ENCODE measurements at places on chromosomes 12 and 14.

- DNase-seq, result no peak
Observed at GRCh38 chr12:65902500-65902899, 78.2 kb downstream of the HMGA2 start.

DNA sequence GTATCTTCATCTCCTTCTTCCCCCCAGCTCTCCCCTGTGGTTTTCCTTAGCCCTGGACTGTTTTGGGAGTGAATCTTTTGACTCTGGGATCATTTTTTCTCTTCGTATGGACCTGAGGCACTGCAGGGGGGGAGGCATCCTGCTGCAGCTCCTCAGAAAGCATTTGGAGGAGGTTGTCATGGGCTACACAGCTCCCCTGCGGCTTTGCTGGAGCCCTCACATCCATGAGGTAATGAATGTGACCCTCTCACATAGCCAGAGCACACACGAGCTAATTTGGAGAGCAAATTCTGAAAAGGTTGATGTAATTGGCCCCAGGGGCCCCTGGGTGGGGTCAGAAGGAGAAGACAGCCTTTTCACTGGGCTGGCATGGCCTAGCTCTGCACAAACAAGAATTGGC is 110.9 kb downstream of the PAH start:
- no peak for DNase-seq

DNA sequence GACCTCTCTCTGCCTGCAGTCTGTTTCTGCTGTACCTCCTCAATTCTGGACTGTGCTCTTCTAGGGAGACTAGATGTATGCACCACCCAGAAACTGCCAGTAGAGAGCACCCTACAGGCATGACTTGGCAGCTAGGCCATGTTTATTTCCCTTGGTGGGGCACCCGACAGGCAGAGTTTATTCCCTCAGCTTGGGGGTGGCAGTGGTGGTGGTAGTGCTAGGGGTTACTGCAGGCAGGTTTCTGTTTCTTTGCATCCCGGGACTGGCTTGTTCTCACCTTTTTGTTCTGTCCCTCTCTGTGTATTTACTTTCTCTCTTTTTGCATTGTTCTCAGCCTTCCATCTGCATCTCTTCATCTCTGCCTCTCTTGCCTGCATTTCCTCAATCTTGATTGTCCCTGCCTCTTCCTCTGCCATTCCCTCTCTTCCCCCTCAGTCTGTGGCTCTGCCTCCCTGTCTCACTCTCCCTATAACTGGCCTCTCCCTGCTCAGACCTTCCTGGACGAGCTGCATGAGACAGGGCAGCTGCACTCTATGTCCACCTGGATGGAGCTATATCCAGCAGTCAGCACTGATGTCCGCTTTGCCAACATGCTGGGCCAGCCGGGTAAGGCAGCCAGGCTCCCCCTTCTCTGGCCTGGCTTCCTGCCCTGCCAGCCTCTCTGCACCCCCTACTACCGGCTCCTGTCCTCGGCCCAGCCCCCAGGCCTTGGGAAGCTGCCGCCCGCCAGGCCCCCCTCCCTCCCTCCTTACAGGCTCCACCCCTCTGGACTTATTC is 13.8 kb downstream of the PRPF40B start:
- peak; percentile 24 for DNase-seq

GRCh38 chr12:107254258-107254856 is 161.0 kb upstream of the CRY1 start:
- DNase-seq, result no peak

- DNase-seq, result no peak
Observed at GRCh38 chr14:67820428-67820971, 921 bp downstream of the RAD51B start.

- DNase-seq, result no peak
Observed at GRCh38 chr12:39138268-39138667, 232.9 kb upstream of the CPNE8 start.

- DNase-seq, result no peak
Observed at GRCh38 chr12:9143929-9144729, 28.4 kb upstream of the A2M start.

DNA sequence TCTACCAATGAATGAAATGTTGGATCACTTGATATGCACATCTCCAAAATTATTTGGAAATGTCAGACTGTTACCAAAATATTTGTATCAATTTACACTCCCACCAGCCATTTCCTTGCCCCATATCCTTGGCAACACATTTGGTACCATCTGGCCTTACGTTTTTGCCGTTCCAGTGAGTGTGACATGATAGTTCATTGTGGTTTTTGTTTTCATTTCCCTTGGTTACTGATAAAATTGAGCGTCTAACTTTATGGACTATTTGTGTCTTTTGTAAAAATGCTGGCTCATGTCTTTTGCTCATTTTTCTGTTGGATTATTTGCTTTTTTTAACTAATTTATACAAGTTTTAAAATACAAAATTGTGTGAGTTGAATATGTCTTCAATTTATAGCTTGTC is 11.0 kb downstream of the KLHDC1 start:
- DNase-seq, result no peak

DNA sequence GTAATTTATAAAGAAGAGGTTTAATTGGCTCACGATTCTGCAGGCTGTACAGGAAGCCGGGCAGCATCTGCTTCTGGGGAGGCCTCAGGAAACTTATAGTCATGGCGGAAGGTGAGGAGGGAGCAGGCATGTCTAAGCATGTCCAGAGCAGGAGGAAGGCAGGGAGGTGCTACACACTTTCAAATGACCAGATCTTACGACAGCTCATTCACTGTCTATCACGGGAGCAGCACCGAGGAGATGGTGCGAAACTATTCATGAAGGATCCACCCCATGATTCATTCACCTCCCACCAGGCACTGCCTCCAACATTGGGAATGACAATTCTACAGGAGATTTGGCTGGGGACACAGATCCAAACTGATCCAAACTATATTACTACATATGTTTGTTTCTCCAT is 10.0 kb downstream of the SFSWAP start:
- no peak for DNase-seq

DNA sequence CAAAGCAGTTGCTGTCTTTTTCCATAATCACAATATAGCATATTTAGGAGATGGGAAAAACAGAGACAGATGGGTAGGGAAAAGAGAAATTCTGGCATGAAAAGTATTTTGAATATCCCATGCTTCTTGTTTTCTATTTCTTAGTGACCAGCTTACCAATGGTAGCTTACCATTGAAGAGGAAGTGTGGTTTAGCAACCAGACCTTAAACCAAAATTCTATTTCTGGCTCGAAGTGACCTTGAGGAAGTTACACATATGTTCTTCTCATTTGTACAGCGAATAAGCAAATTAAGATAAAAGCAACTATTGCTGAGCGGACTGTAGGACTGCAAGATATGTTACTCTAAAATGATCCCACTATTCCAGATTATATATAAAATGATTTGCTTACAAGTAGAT is 82.9 kb downstream of the FGD4 start:
- no peak for DNase-seq

DNA sequence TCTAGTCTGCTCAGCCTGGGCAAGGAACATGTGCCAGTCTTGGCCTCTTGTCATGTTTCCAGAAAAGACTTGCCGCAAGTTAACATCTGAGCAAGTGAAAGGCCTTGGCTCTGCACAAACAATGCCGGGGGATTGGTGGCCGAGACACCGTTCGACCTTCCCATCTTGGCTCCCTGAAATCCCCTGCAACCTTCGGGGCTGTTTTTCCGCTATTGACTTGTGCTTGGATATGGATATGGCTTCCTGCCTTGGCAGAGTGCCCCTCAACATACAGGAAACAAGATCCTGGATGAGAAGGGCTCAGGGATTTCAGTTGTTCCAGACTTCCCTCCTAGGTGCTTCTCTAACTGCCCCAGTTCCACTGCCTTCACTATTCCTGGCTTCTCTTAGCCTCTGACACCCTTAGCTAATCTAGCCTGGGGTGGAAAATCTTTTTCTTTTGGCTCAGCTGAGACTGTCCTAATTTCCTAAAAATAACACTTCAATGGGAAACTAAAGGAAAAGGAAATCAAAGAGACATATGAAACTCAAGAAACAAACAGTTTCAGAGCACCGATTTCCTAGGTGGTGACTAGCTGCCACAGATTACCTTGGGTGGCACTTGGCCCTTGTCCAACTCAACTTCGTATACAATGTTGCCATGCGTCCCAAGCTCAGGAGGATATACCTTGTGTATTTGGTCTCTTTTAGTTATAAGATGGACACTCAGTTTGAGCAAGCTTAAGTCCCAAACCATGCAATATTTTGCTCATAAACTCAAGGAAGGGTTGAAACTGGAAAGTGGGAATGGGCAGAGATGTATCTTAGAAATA is 33.9 kb downstream of the RDH12 start:
- no peak for DNase-seq

- DNase-seq, result no peak
Observed at GRCh38 chr14:53064475-53064874, 88.6 kb downstream of the DDHD1 start.

GRCh38 chr12:52227606-52228166 is 5.4 kb upstream of the KRT7 start:
- DNase-seq, result no peak

GRCh38 chr12:79482921-79483320 is 207.8 kb downstream of the PAWR start:
- DNase-seq, result no peak

- no peak for DNase-seq
Observed at GRCh38 chr12:28104903-28105864, 85.1 kb upstream of the CCDC91 start.

DNA sequence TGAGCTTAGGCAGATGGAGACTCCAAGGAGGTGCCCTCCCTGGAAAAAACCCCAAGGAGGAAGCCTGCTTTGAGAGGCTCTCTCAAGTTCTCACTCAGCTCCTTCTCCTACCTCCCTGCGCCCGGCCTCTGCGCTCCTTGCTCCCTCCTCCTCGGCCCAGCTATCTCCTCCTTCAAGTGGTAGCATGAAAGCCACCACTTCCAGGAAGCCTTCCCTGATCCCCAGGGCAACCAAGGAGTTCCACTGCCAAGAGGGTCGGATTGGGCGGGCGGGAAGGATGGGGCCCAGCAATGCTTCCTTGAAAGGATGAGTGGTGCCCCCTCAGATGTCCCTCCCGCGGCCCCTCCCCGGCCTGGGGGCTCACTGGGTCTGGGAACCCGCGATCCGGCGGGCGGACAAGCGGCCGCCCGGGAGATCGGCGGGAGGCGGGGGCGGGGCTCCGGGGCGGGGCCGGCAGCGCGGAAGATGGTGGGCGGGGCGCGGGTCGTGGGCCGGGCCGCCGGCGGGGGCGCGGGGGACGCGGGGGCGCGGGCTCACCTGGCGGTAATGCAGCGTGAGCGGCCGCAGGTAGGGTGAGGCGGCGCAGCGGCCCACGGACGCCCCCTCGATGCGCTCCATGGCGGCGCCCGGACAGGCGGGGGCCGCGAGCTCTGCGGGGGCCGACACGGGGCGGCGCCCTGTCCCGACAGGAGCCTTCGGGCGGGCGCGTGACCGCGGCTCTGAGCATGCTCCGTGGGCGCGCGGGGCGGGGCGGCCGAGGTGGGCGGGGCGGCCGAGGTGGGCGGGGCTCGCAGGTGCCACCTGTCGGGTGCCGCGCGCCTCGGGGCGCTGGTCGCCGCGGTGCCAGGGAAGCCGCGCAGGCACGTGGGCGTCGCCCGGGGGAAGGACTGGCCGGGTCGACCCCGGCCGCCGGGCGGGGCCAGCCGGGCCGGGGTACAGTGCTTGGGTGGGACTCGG is at the start of gene NUDT14:
Gene NUDT14 (minus strand): TSS at position 721 of the 957 bp plus-strand sequence. CDS start 103 bp downstream, at position 618.
- peak; percentile 74 for DNase-seq

DNA sequence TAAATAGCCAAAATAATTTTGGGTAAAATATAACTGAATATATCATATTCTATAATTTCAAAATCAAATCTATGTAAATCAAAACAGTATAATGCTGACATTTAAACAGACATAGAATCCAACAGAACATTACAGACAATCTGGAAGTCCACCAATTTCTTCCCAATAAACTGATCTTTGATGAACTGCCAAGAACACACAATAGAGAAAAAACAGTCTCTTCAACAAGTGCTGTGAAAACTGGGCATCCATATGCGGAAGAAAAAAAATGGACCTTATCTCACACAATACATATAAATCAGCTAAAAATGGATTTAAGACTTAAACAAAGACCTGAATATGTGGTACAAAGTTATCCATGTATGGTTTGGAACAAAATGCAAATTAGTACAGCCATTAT is 1022.7 kb downstream of the TMEM121 start:
- no peak for DNase-seq

DNA sequence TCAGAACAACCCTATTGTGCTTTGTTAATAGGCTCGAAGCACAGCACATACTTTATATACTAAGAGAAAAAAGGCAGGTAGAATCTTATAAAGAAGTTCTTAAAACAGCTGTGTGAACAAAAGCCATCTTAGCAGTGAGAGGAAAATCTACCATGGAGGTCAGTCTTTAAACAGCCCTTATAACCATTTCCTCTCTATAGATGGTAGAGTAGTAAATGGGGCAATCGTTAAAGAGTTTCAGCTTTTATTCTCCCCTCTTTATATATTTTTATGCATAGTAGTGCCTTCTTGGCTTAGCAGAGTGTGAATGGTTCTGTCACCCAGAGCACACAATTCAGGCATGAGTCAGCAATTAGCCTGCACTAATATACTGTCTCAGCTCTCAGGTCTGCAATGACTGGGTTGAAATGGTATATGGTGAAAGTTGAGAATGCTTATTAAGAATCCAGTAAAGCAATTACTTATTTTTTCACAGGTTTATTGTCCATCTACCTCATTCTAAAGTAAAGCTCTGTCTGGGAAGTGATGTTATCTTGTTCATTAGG is 305.0 kb downstream of the NELL2 start:
- DNase-seq, result no peak

GRCh38 chr14:90759370-90760077 is 56.7 kb downstream of the TTC7B start:
- DNase-seq, result no peak

GRCh38 chr12:11814374-11814773 is 164.9 kb downstream of the ETV6 start:
- no peak for DNase-seq

- DNase-seq, result no peak
Observed at GRCh38 chr12:76346798-76347420, 1.3 kb downstream of the BBS10 start.

DNA sequence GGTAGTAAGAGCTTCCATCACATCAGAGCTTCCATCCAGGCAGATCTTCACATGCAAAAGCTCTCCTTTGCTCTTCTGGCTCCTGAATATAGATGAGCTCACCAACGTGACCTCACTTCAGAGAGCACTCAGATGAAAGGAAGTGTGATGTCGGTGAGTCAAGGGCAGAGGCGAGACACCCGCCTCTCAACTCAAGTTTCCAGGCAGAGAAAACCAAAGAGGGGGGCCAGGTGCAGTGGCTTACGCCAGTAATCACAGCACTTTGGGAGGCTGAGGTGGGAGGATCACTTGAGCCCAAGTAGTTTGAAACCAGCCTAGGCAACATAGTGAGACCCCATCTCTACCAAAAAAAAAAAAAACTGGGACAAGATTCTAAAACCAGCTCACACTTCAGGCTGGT is 126.9 kb downstream of the DUSP6 start:
- DNase-seq, result peak; percentile 79

- DNase-seq, result no peak
Observed at GRCh38 chr12:4307593-4308333, 13.2 kb upstream of the TIGAR start.

- DNase-seq, result no peak
Observed at GRCh38 chr12:26726956-26727355, 106.0 kb downstream of the ITPR2 start.

All from stimulated activated CD8-positive, alpha-beta memory T cell treated with anti-CD3 and anti-CD28 coated beads, Interleukin-15, amount 100 ng/mL, for 4 hours (primary cell).